ENCODE measurements at places on chromosomes 5 and 9. TPM values are rescaled to one million over a fixed set of nuclear protein-coding genes. Genes with fewer than 3 reads are reported as not detected.

The SPINK13 gene
- total RNA-seq, result not detected

The C5orf52 gene
- total RNA-seq, result not detected

The ACOT12 gene
- not detected for total RNA-seq

- DNase-seq, result no peak
Observed at GRCh38 chr5:153672347-153673090, 182.0 kb downstream of the GRIA1 start.

Data from SJCRH30 (cell line).